ENCODE measurements at places on chromosomes 16 and 17. TPM values are rescaled to one million over a fixed set of nuclear protein-coding genes. Genes with fewer than 3 reads are reported as not detected.

Gene TERB1
- total RNA-seq, result 0.20 TPM

- no peak for DNase-seq
Measured at GRCh38 chr17:7413346-7413985, 5.8 kb downstream of the NLGN2 start.

Gene HAP1
- total RNA-seq, result 0.18 TPM

DNA sequence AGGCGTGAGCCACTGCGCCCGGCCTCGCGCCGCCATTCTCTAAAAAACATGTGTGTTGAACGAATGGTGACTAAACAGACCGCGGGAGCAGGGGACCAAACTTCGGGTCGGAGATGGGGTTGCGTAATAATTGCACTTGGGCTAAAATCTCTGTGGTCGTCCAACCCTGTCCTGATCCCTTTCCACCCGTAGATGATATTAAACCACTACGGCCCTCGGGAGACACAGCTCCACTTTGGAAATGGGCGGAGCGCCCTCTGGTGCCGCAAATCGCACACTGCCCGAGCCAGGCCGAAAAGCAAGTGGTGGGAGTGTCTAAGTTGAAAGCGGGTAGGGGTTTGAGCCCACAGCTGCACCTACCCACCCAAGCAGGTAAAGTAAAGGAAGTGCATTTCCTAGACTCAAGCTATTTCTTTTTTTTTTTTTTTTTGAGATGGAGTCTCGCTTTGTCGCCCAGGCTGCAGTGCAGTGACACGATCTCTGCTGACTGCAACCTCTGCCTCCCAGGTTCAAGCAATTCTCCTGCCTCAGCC, 17.0 kb downstream of the CAVIN1 start:
- peak; percentile 67 for DNase-seq

GRCh38 chr16:77711179-77711578, 11.1 kb upstream of the NUDT7 start:
- no peak for DNase-seq

Gene NGFR
- 0.15 TPM for total RNA-seq

- no peak for DNase-seq
Measured at GRCh38 chr16:74474416-74474815, 53.1 kb upstream of the CLEC18B start.

Gene GP1BA
- not detected for total RNA-seq

- no peak for DNase-seq
Measured at GRCh38 chr17:36470499-36470898, 16.0 kb upstream of the ZNHIT3 start.

DNA sequence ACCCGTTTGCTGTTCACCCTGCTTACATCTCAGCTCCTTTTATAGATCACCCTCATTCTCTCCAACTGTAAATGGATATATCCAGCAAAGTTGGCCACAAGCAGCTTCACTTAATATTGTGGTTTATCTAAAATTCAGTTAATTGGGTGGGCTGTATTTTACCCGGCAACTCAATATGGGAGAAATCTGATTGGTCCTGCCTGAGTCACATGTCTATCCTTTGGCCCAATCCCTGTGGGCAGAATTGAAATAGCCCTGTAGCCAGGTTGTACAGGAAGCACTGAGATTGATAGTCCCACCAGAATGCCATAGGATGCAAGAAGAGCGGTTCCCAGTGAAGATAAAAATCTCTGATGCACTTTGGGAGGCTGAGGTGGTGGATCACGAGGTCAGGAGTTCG, 73.2 kb downstream of the AIPL1 start:
- DNase-seq, result no peak

Gene OR3A3
- total RNA-seq, result not detected

DNA sequence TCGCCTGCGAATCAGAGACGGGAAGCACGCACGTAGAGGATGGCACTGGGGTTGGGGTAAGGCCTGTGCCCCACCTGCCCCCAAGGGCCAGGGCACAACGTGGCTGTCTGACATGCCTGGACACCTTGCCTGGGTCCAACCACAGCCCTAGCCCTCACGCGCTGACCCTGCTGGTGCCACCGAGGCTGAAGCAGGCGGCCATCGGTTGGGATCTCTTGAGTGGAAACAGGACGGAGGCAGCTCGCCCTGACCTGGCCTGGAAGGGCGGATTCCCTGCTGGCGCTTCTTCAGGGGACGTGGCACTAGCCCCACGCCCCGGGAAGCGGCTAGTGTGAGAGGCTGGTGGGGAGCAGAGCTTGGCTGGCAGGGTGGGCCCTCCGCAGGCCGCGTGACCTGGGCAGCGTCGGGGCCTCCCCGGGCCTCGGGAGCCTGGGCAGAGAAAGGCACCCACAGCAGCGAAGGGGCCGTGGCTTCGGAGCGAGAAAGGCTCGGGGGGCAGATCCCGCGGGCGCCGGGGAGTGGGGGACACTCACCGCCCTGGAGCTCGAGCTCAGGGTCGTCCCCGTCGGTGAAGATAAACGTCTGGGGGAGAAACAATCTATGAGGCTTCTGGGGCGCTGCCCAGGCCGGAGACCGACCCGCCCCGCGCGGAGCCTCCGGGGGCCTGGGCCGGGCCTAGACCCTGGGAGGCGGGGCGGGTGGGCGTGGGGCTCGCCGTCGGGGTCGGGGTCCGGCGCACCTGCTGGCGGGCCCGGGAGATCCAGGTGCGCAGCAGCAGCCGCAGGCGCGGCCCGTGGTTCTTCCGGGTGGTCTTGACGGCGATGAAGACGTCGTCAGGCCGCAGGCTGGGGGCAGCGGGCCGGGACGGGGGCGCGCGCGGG, 610 bp downstream of the RFNG start:
- no peak for DNase-seq

DNA sequence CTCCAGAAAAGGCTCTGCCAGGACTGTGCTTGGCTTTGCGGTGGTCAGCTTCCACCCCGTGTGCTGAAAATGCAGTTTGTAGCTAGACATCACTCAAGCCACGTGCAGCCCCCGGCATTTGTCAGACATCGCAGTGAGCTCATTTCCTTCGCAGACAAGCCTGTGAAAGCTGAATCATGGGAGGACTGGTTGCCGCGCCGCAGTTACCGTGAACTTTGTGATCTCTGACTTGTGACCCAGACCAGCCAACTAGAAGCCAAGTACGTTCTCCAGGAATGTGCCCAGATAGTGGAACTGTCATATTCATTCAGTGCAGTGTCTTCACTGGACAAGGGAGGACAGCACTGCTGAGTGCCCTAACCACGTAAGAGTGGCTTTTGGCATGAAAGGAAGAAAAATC, 58.1 kb downstream of the NDE1 start:
- DNase-seq, result no peak

DNA sequence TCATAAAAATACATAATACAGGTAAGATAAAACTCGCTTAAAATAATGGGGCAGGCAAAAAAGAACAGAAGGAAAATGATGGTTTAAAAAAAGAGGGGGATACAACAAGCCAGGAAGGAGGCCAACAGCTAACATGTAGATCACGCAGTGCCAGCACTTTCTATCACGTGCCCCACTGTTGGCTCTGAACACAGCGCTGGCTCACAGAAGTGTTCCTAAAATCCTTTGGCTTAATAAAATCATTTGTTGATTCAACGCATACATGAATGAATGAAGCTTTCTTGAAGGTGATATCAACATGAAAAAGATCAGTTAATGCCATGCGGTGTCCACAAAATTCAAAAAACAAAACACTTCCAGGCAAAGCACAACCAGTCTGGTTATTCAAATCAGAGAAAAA, 8.5 kb downstream of the ITGAE start:
- DNase-seq, result no peak

GRCh38 chr17:17161759-17162158, 44.4 kb downstream of the PLD6 start:
- no peak for DNase-seq

DNA sequence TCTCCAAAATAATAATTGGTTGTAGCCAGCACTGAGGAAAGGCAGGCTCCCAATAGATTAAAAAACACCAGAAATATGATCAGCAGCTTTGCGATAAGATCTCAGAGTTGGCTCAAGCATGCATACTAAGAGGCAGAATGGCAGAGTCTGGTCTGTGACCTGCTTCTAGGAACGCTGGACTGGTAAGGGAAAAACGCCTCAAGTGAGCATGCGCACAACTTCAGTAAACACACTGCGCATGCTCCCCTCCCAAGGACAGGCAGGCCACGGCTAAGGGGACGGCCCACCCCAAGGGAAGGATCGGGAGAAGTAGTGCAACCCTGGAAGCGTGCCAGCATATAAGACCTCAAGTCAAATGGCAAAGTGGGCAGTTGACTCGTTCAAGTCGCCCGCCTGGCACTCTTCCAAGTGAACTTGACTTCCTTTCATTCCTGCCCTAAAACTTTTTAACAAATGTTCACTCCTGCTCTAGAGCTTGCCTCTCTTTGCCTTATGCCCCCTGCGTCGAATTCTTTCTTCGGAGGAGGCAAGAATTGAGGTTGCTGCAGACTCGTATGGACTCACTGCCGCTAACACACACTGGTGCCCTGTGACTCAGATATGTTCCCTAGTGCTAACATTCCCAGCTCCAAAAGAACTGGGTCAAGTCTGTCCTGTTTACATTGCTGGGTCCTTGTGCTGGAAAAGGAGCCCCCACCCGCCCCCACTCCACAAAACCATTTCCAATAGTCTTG, 22.4 kb upstream of the PRM1 start:
- no peak for DNase-seq

GRCh38 chr16:80899809-80900592, 95.6 kb upstream of the CDYL2 start:
- no peak for DNase-seq

DNA sequence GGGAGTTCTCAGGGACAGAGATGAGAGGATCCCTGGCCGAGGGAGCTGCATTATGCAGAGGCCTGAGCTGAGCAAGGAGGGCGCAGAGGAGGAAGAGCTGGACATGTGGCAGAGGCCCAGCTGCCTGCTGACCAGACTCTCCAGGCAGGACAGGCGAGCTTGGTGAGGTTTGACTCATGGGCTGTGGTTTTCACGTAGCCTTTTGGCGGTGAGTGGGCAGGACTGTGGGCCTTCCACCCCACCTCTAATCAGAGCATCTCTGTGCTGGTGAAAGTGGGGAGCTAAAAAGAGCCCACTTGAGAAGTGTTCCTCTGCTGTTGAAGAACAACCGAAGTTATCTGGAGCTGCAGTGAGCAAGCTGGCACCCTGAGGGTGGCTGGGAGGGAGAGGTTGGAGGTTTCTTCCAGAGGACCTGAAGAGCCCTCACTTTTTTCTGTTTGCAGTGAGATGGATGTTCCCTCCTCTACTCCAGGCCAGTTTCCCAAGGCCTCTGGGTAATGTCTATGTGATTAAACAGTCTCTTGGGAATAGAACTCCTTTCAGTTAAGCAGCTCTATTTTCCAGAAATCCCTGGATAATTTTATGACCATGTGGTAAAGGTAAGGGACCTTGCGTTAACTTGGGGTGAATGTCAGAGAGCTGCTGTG, 11.9 kb downstream of the EPN2 start:
- no peak for DNase-seq

Gene NUPR1
- not detected for total RNA-seq

Measured in CD8-positive, alpha-beta memory T cell (primary cell).